WTC11 (cell line): ENCODE measurements at places on chromosomes 3 and 15.

- DNase-seq: no peak
These were observed 56.5 kb upstream of the GATA2 start for GRCh38 chr3:128549283-128550112.

- no peak for DNase-seq
These were observed 41.8 kb upstream of the LRTM1 start for GRCh38 chr3:54969652-54970051.

DNA sequence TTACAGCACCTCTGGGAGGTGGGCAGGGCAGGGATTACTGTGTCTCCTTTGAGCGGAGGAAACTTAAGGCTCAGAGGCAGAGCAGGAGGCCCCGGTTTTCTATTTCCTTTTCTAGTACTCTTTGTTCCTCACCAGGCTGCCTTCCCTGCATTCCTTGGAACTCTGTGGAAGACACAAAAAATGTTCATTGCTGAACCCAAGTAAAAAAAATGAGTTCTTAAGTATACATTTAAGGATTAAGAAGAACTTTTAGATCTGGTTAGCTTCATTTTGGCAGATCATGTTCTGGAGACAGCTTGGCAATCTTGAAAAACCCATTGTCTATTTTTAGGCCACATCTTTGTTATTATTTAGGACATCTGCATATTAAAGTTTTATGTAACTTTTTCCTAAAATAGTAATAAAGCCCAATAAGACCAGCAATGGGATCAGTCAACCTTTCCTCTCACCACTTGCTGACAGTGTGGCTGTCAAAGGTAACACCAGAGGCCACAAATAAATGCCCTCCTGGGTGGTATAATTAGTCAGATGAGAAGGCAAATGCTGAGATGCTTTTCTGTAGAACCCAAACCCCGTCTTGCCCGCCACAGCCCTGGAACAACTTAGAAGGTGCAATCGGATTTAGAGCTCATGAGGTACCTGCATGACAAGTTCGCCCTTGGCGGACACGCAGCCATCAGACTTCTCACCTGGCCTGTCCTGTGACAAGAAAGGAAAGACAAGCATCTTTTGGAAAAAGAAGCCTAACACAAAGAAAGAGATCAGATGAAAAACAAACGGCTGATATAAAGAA, 97.2 kb downstream of the DGKG start:
- DNase-seq: no peak

DNA sequence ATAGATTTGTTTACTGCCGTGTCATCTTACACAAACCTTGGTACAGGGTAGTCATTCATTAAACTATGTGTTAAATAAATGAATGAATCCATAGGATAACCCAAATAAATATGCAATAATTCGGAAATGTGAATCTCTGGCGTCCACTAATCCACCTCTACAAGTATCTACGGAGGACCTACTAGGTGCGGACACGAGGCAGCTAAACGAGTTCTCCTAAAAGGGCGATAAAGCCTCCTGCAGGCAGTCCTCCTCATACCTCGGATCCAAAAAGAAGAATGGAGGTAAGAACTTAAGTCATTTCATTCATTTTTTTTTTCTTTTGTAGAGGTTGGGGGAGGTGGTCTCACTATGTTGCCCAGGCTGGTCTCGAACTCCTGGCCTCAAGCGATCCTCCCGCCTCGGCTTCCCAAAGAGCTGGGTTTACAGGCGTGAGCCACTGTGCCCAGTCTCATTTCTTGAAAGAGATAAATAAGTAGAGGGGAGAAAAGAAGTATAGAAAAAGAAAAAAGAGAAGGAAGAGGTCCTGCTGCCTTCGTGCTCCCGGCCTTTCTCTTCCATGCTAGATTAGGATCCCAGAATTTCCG, 706 bp upstream of the RPL35A start:
- no peak for DNase-seq

- DNase-seq: no peak
These were observed 218.5 kb upstream of the CMC1 start for GRCh38 chr3:28022916-28023315.

DNA sequence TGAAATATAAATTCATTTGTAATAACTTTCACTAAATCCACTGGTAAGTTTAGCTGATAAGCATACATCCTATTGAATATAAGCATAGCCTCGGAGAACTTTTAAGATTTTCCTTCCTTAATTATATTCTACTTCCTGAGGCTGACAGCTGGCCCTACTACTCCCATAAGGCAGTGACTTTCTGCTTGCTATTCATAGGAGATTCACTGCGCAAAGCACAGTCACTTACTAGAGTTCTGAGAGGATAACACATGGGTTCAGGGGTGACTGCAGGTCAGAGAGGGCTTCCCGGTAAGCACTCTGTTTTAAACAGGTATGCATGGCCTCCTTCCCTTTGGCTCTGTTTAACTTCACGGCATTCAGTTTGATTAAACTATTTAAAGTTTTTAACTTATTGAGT, 75.8 kb downstream of the FAIM start:
- no peak for DNase-seq

DNA sequence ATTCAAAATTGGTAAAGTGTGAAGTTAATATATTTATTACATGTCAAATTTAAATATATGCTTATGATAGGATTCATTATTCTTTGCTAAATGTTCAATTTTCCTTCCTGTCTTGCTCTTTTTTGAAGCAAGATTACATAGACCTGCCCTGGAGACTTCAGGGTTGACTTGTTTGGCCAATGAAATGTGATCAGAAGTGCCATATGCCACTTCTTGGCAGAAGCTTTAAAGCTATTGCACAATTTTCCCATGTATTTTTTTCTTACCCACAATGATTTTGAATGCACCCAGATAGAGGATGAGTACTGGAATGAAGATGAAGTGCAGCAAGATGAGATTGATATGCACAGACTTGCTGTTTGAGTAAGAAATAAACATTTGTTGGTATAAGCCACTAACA, 406.3 kb upstream of the BCHE start:
- no peak for DNase-seq

DNA sequence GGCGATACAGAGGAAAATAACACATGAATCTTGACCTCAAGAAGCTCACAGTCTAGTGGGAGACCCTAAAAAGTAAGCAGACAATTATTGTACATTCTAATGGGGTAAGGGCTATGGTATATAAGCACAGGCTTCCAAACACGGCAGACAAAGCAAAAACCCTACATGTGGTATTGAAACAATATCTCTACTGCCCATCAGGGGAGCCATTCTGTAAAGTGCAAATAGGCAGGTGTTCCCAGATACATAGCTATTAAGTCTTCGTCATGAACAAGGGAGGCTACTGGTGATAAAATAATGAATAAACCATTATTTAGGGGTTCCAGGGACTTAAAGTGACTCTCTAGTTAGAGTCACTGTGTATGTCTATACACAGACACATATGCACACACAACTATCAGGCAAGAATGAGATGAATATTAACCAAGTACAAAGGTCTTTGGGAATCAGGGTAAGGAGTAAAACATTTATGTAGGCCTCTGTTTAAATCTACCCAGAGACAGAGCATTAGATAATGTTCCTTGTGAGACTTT, 38.7 kb upstream of the ASB14 start:
- DNase-seq: no peak
